WTC11 (cell line): ENCODE measurements at places on chromosomes 2 and 18. TPM values are rescaled to one million over a fixed set of nuclear protein-coding genes. Genes with fewer than 3 reads are reported as not detected.

- H3K4me3 ChIP-seq = no peak overlapping the region
- peaks cover under 1% of the 10 kb centered on the region for H3K4me1 ChIP-seq
- H3K27ac ChIP-seq = no peak overlapping the region
- no peaks in the 10 kb centered on the region for H3K36me3 ChIP-seq
Measured at GRCh38 chr2:217956586-217957457, 46.0 kb downstream of the TNS1 start.

DNA sequence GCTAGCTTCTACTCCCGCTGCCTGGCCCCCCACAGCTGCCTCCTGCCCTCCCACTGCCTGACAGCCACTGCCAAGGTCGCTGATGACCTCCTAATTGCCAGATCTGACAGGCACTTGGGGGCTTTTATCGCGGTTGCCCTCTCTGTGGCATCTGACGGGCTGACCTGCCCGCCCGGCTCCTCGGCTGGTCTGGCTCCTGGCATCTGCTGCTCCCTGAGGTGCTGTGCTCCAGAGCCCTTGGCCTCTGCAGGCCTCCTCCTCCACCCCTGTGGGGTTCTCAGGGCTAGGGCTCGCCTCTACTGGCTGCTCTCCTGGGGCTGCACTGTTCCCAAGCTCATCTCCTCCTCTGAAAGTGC is 43.1 kb downstream of the INHBB start:
- H3K27ac ChIP-seq = no peak overlapping the region
- H3K36me3 ChIP-seq = no peaks in the 10 kb centered on the region
- no peak for DNase-seq
- peaks cover 17% of the 10 kb centered on the region for H3K4me1 ChIP-seq

The UGT1A9 gene
- total RNA-seq = not detected in 3 replicates

GRCh38 chr2:176280867-176281658 is 11.8 kb downstream of the MTX2 start:
- no peak overlapping the region for H3K4me3 ChIP-seq
- peaks cover 21% of the 10 kb centered on the region for H3K4me1 ChIP-seq
- no peaks in the 10 kb centered on the region for H3K36me3 ChIP-seq

The ACTR2 gene
- total RNA-seq = 160 to 170 TPM (median 168 TPM) in 3 replicates

DNA sequence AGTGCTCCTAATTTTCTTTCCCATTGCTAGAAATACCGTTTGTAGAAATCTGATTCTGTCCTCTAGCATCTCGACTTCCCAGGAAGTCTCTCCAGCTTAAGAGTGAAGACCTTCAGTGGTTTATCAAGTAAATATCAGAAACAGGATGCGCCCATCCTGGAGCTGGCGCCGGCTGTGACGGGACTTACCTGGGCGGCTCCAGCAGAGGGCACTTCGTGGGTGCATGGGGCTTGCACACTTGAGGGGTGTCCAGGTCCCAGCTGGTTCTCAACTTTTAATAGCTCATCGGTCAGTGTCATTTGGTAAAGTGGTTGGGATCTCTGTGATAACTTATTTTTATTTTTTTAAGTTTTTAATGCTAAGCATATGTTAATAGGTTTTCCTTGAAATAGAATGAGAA is 167.0 kb upstream of the TPO start:
- no peak for DNase-seq
- no peak overlapping the region for H3K27ac ChIP-seq
- H3K27me3 ChIP-seq = no peaks in the 10 kb centered on the region
- peaks cover 3% of the 10 kb centered on the region; the same call in 1 of the 2 replicates for H3K4me1 ChIP-seq

DNA sequence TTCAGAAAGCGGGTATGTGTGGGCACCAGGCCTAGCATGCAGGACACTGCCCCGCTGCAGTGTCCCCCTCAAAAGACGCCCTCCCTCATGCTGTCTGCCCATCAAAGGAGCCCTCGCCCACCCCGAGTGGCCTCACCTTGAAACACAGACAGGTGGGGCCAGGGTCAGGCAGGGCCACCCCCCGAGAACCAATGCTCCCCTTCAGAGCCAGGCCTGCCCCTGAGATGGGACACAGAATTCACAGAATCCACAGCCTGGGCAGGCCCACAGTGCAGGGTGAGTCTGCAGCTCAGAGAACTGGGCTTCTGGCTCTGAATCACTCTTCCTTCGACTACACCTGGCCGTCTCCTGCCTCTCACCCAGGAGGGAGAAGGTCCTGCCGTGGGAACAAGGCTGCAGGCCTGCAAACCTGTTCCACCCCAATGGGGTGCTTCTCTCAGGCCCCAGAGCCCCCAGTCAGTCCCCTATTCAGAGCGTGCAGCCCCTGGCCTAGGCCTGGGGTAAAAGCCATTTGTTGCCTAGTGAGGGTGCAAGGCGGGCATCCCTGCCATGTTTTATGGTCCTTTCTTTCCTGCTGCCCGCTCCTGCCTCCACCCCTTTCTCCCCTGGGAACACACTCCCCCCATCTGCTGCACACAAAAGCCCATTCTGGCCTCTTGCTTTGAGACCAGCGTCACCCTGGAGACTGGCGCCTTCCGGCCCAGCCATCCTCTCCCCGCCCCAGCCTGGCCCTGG is 11.3 kb upstream of the ARHGEF4 start:
- DNase-seq = no peak
- H3K4me3 ChIP-seq = no peak overlapping the region
- no peak overlapping the region for H3K27ac ChIP-seq
- peaks cover 14% of the 10 kb centered on the region for H3K4me1 ChIP-seq
- H3K27me3 ChIP-seq = no peaks in the 10 kb centered on the region; the same call in 1 of the 2 replicates

The AMER3 gene
- total RNA-seq = 0.05 to 0.13 TPM (median 0.09 TPM) in 3 replicates
